ENCODE measurements at places on chromosomes 2 and 18.

- peak; percentile 43 for DNase-seq
Observed at GRCh38 chr2:172095146-172095904, 7.4 kb downstream of the DLX2 start.

GRCh38 chr2:30136764-30137444 is 9.9 kb upstream of the YPEL5 start:
- DNase-seq = no peak

DNA sequence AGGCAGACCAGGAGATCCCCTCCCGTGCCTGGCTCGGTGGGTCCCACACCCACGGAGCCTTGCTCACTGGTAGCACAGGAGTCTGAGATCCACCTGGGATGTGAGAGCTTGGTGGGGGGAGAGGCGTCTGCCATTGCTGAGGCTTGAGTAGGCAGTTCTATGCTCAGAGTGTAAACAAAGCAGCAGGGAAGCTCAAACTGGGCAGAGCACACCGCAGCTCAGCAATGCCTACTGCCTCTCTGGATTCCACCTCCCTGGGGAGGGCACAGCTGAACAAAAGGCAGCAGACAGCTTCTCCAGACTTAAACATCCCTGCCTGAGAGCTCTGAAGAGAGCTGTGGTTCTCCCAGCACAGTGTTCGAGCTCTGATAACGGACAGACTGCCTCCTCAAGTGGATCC is 85.1 kb downstream of the UGP2 start:
- DNase-seq = no peak

- no peak for DNase-seq
Observed at GRCh38 chr18:45571714-45572113, 43.6 kb upstream of the SLC14A2 start.

DNA sequence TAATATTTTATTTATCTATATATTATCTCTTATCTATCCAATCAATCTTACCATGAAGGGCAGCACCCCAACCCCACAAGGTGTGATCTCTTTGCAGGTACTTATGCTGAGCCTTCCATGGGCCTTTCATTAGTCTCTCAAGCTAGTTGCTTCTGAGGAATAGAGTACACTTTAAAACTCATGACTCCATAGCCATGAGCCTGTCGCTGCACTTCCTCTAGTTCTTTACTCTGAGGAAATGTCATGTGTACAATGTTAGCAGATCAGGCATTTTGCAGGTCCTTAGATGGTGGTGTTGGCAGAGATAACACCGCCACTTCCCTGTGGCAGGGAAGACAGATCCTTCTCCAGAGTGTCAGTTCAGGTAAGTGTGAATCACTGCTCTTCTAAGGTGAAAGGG is 29.5 kb upstream of the STAT4 start:
- no peak for DNase-seq

GRCh38 chr2:45636008-45636407 is 15.5 kb upstream of the PRKCE start:
- DNase-seq = no peak

GRCh38 chr2:17547737-17548136 is 7.2 kb downstream of the VSNL1 start:
- no peak for DNase-seq

- no peak for DNase-seq
Observed at GRCh38 chr2:237025090-237025865, 60.4 kb upstream of the COPS8 start.

- DNase-seq = no peak
Observed at GRCh38 chr2:133641942-133642725, 73.9 kb upstream of the NCKAP5 start.

GRCh38 chr2:213766465-213766901 is 482.2 kb downstream of the SPAG16 start:
- DNase-seq = no peak

DNA sequence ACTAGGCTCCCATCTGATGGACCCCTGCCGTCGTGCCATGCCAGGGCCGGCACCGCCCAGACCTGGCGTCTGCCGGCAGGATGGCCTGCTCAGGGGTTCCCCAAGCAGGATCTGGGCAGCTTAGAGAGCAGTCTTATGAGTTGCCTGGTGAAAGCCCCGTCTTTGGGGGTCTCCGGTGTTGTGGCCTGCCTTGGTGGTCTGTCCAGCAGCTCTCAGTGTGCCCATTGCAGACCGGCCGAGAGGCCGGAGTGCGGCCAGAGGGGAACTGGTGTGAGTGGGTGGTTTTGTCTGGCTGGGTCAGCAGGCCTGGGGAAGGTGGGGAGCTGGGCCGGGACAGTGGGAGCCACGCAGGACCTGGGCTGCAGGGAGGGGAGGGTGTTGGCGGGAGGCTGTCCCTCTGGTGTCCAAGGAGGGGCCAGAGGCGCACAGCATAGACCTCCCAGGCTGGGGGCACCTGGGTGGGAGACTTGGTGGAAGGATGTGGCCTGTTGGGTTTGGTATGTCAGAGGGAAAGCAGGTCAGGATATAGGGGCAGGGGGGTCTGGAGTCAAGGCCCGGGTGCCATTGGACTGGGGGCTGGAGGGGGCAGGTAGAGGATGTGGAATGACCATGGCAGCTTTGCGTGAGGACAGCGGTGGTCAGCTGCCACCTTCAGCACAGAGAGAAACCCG is 16.5 kb downstream of the GPC1 start:
- no peak for DNase-seq

- no peak for DNase-seq
Observed at GRCh38 chr2:173822889-173823542, 142.2 kb downstream of the SP3 start.

DNA sequence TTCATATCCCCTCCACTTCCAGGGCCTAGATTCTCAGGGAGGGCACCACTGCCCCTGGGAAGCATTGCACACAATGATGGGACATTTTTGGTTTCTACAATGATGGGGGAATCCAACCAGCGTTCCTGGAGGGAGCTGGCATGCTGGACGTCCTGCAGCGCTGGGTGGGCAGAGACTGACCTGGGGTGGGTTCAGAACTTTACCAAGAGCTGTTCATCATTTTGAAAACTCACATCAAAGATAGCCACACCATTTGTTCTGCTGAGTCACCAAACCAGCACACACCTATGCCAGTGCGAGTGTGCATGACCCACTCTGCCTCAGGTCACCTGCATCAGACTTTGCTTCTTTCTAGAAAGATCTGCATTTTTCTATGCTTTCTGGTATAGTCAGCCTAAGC is 14.1 kb upstream of the ARMC9 start:
- DNase-seq = no peak

- no peak for DNase-seq
Observed at GRCh38 chr2:47422560-47422959, 19.6 kb downstream of the MSH2 start.

DNA sequence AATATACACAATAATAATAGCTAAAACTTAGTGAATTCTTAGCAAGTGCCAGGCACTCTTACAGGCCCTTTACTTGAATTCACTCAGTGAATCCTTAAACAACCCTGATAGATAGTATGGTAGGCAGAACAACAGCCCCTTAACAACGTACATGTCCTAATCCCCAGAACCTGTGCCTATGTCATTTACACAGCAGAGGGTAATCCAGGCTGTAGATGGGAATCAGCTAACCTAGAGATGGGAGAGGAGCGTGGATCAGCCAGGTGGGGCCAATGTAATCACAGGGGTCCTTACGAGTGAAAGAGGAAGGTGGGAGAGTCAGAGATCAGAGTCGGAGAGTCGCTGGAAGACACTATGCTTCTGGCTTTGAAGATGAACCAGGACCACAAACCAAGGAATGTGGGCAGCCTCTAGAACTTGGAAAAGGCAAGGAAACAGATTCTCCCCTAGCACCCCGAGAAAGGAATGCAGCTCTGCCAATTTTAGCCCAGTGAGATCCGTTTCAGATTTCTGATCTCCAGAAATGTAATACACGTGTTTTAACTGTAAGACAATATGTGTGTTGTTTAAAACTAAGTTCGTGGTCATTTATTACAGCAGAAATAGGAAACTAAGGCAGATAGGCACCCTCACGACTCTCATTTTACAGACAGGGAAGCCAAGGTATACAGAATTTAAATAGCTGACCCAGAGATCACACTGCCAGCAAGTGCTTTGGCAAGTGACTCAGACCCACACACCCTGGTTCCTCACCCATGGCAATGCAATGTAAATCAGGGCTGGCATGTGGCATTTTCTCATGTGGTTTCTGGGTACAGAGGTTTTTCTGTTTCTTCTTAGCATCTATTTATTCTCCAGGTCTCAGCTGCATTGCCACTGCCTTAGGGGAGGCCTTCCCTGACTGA is 68.9 kb downstream of the DOCK10 start:
- DNase-seq = no peak

GRCh38 chr2:137893145-137893544 is 71.1 kb upstream of the HNMT start:
- DNase-seq = no peak

DNA sequence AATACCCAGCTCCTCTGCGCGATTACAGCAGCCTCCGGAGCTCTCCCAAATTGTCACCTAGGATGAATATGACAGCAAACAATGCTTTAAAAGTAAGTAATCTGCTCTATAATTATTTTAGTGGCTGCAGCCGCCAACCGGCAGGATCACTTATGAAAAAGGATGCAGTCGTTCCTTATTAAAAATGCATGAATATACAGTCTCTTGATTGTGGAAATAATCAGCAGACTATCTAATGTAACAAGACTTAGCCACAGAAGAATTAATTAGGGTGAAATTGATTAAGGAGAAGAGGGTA is 71.8 kb upstream of the STPG4 start:
- DNase-seq = no peak

DNA sequence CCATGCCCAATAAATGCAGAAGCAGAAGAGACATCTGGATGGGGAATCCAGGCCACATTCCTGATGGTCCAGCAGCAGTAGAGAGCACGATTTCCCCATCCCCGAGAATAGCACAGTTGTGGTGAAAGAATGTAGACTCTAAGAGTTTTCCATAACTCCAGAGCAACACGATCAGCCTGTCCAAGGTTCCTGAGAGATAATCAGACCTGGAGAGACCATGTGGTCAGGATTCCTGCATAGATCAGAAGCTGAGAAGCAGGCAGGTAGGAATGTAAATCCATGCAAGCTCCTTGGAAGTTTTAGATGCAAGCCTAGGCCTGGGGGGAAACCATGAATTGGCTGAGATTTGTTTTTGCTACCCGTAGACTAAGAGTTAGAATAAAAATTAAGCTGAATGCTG is 34.2 kb upstream of the PTPRM start:
- DNase-seq = no peak

GRCh38 chr2:169095621-169096105 is 26.3 kb downstream of the DHRS9 start:
- DNase-seq = peak; percentile 61

- no peak for DNase-seq
Observed at GRCh38 chr2:230589497-230590015, 123.1 kb upstream of the CAB39 start.

DNA sequence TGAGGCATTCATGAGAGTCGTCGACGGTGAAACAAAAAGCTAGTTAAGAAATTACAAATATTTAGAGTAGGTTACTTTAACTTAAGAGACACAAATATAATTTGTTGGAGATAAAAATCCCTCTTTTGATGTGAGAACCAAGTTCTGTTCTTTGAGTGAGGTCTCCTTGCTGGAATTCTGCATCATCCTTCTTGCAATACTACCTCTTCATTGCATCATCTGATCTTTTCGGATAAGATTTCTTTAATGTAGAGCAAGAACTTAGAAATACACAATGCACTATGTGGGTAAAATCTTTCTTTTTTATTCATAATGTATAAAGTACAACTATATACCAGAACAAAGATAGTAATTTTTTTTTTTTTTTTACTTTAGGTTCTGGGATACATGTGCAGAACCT is 118.4 kb downstream of the ARL4C start:
- no peak for DNase-seq

- DNase-seq = no peak
Observed at GRCh38 chr2:75053484-75054112, 95.2 kb downstream of the POLE4 start.

DNA sequence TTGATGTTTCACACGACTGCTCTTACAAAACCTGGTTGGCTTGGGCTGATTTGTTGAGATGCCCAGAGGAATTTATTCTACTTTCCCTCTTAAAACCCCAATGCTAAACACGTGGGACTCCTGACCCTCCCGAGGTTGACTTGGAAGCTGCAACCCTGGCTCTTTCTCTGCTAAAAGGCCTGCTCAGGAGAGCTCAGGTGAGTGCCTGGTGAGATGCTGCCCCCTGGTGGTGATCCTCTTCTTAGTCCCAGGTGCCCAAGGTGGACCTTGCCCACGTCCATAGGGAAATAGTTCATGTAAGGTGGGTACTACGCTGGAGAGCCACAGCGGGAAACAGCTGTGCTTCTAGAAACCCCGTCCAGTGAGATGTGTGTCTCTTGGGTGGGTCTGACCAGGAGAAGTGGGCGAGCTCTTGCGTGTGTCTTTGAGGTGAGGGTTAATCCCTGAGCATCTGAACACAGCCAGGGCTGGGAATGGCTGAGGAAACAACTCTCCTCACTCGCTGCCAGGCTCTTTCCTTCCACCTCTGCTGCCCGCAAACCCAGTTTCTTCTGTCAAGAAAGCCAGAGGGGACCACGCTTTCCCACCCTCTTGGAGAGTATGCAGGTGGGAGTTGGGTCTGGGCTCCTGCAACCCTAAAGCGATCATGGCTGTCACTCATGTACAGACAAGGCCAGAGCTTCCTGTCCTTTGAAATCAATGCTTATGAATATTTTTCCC is 25.5 kb upstream of the PXDN start:
- no peak for DNase-seq

DNA sequence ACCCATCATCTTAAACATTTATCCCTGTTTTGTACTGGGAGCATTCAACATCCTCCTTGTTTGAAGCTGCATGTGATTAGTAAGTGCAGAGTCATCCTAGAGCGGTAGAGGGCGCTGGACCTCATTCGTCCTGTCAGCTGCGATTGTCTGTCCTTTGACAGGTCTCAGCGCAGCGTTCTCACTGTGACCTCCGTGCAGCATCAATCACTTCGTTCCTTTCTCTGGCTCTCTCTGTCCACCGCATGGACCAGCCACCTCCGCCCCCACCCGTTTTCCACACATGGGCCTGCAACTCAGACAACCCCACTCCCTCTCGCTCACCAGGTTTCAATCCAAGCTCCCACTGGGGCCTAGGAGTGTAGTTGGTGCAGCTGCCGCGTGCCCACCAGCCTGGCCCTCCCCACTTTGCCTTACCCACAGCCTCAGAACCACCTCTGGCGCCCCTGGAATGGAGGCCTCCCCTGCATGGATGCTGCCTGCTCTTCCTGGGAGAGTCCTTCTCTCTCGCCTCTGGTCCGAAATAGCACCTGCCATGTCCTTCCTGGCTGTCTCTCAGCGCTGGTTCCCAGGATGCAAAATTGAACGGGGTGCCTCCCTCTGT is 90.5 kb downstream of the NDUFA10 start:
- no peak for DNase-seq

DNA sequence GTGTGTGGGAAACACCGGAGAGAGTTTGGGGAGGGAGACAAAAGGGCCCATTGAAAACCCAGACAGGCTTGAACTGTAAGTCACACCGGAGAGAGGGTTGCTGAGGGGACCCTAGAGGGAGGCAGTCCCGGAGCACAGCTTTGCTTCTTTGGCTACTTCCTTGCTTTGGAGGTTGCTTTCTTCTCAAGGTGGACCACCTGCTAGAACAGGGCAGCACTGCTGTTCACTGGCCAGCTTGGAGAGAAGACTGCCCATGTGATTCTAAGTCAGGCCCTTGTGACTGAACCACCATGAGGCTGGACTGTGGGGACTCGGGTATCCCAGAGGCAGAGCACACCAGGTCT is 4.4 kb downstream of the ACTG2 start:
- DNase-seq = no peak

- DNase-seq = no peak
Observed at GRCh38 chr2:191907545-191907944, 60.7 kb upstream of the CAVIN2 start.
